ENCODE measurements at places on chromosomes 1 and 21.

DNA sequence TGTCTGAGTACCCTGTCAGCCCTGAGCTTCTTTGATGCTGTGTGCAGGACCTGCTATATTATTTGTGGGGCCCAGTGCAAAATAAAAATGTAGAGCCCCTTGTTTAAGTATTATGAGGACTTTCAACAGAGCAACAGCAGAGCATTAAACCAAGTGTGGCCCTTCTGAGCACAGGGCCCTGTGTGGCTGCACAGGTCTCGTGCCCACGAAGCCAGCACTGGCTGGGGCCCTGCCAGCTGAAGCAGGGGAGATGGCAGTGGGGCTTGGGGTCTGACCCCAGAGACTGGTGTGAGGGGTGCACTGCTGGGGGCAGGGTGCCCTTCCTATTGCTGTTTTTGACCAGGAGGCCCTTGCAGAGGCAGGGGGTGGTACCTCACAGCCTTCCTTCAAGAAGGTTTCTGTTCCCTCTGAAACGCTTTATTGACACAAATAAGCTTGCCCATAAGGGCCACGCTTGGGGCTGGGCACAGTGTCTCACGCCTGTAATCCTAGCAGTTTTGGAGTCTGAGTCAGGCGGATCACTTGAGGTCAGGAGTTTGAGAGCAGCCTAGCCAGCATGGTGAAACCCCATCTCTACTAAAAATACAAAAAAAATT lies 2.2 kb upstream of the SEMA4A start:
- no peak for DNase-seq

- DNase-seq = no peak
These were observed 100.4 kb upstream of the BRINP3 start for GRCh38 chr1:190578017-190578416.

DNA sequence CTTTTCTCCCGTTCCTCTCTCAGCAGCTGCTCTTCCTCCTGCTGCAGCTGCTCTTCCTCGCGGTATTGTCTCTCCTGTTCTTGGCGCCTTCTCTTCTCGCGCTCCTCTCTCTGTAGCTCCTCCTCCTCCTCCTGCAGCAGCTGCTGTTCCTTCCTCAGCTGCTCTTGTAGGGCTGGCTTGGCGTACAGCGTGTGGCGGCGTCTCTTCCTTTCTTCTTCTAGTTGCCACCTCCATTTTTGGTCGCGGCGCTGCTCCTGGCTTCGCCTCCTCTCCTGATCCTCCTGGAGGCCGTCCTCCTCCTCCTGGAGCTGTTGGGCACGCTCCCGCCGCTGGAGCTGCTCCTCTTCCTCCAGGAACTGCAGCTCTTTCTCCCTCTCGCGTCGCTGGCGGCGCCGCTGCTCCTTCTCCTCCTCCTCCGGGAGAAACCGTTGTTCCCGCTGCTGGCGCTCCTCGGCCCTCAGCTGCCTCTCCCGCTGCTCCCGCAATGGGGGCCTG lies 4.8 kb downstream of the TCHH start:
- DNase-seq = no peak

GRCh38 chr1:178180405-178180804 lies 86.5 kb downstream of the RASAL2 start:
- DNase-seq = no peak

- DNase-seq = no peak
These were observed 70.4 kb downstream of the TUT4 start for GRCh38 chr1:52482326-52483004.

DNA sequence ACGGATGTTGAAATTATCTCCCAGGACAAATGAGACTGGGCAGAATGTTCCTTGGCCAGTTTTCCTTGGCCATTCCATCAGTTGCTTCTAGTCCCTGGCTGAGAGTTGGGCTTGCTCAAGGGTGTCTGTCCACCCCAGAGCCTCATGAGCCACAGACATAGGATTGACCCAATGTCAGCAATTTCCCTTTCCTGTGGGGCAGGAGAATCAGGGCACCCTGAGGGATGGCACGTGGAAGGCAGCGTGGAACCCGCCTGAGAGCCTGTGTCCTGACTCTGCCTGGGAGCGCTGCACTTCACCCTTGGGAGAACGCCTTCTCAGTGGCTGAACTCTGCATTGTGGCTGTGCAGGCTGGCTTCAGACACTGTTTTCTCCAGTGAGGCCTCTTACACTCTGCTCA lies 71.3 kb upstream of the B3GALNT2 start:
- DNase-seq = no peak
